SK-N-SH (cell line): ENCODE measurements at places on chromosomes 3 and 15.

- no peak for DNase-seq
Measured at GRCh38 chr3:22928216-22929110, 274.7 kb upstream of the UBE2E2 start.

DNA sequence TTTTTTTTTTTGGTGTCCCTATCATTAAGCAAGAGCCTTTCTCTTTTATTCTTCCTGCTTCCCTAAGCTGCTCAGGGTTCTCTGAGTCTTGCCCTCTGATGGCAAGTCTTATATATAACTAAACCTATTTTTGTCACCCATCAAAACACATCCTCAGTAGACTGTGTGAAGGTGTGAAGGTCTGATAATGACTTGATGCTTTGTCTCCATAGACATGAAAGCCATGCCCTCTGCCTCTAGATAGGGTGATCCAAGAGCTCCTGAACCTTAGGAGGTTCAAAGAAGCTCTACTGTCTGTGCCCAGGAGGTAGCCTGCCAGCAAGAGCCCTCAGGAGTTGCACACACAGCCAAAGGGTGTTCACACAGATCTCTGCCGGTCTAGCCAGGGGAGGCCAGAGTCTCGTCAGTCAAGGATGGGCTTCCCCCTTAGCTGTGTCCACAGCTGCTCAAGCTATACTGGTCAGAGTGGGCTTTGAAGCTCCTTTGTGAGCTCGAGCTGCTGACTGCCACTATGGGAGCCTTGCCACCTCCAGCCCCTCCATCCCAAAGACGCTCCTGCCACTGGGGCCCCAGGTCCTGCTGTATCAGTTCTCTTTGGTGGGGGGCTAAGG lies 13.1 kb upstream of the SNX22 start:
- DNase-seq = no peak

DNA sequence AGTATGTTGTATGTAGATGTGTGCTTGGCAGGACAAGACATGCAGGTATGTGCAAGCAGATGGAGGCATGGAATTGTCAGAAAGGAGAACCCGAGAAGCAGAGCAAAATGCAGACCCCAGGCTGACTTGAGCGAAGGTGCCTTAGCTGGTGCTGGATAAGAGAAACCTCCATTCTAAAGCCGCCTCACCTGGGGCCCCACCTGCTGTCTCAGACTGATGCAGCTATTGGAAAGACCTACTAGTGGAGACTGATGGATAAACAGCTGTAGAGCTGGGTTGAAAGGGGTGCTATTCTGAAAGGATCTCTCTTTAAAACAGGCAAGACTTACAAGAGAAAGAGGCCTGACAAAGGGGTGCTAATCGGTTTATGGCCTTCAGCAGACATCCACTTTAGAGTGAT lies 86.2 kb downstream of the EPHB1 start:
- no peak for DNase-seq

- peak; percentile 86 for DNase-seq
Measured at GRCh38 chr3:37537914-37538691, 323.6 kb upstream of the CTDSPL start.

DNA sequence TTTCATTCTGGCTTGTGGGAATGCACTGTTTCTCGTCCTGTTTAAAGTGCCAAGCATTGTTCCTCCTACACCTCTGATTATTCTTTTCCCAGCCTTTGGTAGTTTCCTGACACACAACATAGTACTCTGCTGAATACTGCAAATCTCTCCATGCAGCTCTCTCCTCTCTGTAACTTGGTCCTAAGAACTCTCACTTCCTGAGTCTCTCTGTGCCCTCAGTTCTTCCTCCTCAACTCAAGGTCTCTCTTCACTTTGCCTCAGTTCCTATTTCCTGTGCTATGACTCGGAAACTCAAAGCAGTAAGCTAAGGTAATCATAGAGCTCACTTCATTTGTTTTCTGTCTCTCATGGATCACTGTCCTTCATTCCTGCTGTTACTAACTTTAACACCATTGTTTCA lies 113.4 kb downstream of the ZNF280D start:
- no peak for DNase-seq

GRCh38 chr15:98767692-98768091 lies 119.4 kb downstream of the IGF1R start:
- no peak for DNase-seq

- DNase-seq = no peak
Measured at GRCh38 chr3:122826278-122826677, 31.4 kb downstream of the SLC49A4 start.

GRCh38 chr3:61186030-61186429 lies 65.2 kb downstream of the FHIT start:
- no peak for DNase-seq

- DNase-seq = peak; percentile 82
Measured at GRCh38 chr15:68843425-68844311, 23.0 kb upstream of the ANP32A start.
